ENCODE measurements at places on chromosomes 5 and 9.

- no peak for DNase-seq
Measured at GRCh38 chr9:94643176-94643575, 3.9 kb upstream of the FBP1 start.

DNA sequence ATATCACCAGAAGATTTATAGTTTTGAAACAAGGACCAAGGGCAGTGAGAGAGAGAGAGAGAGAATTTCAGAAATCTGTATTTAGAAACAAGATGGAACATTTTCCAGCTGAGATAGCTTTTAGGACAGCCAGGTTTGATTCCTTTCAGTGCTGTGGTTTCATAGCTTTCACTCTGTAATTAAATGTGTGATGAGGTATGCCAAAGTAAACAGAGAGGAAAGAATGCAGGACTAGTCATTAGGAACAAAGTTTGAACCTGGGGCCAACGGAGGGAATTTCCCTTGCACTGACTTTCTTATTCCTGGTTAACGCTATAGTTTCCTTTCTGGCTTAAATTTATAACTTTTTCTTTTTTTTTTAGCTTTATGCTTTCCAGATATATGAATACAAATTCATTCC, 10.0 kb upstream of the CCL28 start:
- no peak for DNase-seq

DNA sequence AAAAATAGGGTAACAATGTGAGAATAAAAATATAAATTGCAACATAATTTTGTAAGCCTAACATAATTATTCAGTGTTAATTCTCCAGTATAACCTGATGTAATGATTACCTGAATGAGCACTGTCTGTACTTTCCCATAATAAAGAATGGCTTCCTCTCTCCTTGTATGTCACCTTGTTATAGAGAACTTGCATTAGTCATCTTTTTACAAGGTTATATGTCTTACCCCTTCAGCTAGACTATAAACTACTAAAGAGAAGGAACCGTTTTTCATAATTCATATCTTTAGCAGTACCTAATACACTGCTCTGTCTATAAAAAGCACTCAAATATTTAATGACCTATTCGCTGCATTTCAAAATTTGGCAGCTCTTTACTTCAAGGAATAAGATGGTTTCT, 19.8 kb downstream of the STRBP start:
- DNase-seq = no peak

DNA sequence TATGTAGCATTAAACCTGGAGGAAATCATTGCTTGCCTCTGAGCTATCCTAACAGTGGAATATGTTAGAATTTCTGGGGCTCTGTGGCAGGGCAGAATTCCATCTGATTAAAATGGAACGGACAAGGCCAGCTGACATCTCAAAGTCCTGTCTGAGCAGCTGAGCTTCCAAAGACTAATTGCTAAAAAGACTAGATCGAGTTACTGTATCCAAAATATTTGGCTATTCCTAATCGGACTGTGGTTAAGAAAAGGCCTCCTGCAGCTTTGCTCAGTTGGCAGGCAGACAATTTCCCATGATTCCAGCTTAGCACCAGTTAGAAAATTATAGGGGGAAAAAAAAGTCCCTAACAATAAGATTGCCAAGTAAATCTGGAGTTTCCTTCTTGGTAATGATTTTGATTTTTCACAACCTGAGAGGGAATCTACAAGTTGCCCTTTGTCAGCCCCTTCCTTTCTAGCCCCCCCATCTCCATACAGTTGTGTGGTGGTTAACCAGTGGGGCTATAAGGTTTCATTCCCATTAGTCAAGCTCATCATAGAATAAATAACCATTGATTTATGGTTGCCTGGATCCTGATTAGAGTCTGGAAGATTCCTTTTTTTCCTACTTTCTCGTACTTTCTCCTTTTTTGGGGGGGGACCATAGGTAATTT, 26.4 kb downstream of the PTGR1 start:
- no peak for DNase-seq

DNA sequence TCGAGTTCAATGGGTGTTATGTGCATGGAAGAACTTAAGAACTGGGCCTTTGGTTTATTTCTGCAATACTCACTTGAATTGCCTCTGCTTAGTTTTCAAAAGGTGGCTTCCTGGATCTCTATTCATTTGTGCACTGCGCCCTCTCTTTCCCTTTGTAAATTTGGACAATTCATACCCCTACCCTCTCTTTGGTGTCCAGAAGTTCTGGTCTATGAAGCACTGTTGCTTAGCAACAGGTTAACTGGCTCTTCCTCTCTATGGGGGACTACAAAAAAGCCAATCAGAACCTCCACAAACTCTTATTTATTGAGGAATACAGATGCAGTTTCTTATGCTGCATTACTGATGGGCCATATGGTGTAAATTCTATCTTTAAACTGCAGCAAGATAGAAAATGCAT, 13.5 kb upstream of the FAM120A start:
- no peak for DNase-seq

- DNase-seq = no peak
Measured at GRCh38 chr5:59328709-59329296, 564.7 kb downstream of the PDE4D start.

DNA sequence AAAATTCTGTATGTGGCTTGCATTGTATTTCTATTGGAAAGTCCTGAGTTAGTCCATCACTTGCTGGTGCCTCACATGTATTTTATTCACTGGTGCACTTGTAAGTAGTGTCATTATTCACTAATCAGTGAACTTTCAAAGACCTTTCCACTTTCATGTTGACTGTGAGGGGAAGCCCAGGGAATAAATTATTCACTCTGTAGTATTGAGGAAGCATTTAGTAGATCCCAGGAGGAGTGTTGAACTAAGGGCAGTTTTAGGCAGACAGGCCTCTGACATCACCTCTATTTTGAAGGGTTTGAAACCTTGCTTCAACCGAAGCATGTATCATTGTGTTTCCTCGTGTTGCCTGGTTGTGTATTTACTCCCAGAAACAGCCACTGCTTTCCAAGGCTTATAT, 705.4 kb upstream of the RIOK2 start:
- DNase-seq = no peak

DNA sequence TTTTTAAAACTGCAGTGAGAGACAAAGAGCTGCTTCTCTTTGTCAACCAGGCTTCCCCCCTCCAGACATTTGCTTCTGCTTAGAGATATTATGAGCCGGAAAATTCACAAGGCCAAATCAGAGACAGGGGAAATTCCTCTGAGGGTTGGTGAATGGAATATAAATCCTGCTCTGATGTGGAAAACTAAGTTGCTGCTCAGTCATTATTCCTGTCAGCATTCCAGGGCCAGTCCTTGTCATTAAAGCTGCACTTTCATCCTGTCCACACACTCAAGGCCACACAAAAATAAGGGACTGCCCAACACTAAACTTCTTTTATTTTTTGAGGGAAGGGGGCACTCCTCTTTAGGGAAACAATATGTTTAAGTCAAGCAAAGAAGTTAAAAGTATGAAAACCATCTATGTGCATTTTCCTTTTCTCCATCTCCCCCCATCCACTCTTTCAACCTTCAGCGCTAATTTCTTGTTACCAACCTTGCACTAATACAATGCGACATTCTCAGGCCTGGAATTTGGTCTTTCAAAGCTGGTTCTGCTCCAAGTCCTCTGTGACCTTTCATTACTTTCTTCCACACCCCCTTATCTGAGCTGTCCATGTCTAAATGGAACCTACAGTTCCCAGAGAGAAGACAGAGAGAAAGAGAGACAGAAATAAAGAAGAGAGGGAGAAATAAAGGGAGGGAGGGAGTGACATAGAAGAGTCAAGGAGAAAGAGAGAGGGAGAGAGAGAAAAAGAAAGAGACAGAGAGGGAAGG, 118.9 kb upstream of the S1PR3 start:
- no peak for DNase-seq

DNA sequence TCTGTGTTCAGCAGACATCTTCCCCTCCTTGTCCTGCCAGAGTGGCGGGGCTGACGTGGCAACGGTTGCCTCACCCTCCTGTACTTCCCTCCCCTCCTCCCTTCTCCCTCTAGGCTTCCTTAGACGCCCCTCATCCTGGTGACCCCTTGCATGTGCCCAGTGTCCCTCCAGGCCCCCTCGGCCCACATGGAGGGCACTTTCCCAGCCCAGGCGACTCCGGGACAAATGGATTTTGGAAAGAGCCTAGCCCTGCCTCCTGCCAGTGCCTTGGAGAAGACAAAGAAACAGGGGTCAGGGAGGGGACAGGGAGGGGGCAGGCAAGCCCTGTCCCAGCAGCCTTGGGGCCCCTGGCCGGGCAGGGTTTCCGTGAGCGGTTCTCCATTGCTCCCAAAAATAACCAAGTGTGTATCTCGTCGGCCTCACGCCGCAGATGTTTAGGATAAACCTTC, 38.3 kb upstream of the NEURL1B start:
- no peak for DNase-seq

DNA sequence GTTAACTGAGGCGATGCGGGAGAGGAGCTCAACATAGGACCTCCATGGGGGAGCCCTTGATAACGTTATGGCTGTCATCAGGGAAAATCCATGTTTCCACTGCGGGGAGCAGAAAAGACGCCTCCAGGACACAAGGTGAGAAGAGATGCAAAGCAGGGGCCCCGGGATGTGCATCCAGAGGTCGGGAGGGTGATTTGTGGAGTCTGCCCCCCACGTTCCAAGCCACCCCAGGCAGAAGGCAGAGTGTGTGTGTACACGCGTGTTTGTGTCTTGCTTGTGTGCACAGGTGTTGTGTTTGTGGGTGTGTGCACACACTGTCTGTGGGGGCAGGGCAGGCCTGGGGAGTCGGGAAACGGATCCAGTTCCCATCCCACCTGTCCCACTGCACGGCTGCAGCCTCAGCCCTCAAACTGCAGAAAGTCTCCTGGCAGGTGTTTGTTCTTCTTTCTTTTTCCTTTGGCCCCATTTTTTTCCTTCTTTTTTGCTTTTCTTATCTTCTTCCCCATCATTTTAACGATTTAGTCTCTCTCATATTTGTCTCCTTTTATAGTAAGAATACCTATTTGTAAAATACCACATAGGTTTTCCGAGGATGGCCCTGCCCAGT, 17.4 kb upstream of the PLEKHG4B start:
- no peak for DNase-seq

GRCh38 chr9:21314152-21314551, 9.0 kb upstream of the IFNA5 start:
- DNase-seq = no peak

GRCh38 chr5:150522504-150523414, 14.8 kb downstream of the NDST1 start:
- DNase-seq = no peak

- no peak for DNase-seq
Measured at GRCh38 chr9:76415731-76416130, 21.5 kb upstream of the RFK start.

- DNase-seq = no peak
Measured at GRCh38 chr5:52010454-52010853, 627.2 kb downstream of the ISL1 start.

- no peak for DNase-seq
Measured at GRCh38 chr9:89010526-89011111, 19.4 kb downstream of the S1PR3 start.

- no peak for DNase-seq
Measured at GRCh38 chr9:34197756-34198711, 19.2 kb downstream of the UBAP1 start.

- DNase-seq = peak; percentile 54
Measured at GRCh38 chr9:130039528-130040147, 3.4 kb downstream of the FNBP1 start.

GRCh38 chr5:94853120-94853519, 234.7 kb downstream of the SLF1 start:
- no peak for DNase-seq

- no peak for DNase-seq
Measured at GRCh38 chr5:124007675-124008398, 495.9 kb downstream of the CSNK1G3 start.

GRCh38 chr5:112979723-112980122, 3.1 kb downstream of the DCP2 start:
- no peak for DNase-seq

DNA sequence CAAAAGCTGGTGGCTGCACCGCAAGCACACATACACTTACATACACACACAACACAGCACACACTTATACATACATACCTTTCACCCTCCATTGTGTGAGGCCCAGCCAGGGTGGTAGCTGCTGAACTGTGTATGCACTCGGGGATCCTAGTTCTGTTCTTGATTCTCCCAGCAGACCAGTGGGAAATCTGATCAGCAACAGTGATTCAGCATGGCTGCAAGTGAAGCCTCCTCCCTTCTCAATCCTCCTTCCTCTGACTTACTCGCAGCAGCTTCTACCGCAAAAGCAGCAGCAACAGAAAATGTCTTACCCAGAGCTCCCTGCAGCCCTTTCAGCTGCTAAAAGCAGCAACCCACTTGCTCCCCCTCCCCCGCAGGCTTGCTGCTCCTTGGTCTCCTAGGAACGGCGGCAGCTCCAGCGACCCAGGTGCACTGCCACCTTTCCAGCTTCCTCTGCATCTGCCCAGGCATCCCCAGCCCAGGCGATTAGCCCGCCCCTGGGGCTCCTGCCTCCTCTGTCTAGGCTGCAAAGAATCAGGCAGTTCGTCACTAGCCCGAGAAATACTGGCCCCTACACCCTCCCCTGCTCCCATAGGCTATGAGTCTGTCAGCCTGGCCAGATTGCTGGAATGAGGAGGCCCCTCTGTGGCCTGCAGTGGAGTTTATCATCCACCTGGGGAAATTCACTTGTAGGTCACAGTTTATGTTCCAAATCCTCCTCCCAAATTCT, at the start of gene KLHL3:
Gene KLHL3 (minus strand): TSS at position 535 of the 730 bp plus-strand sequence. CDS start 443 bp downstream, at position 92.
- peak; percentile 44 for DNase-seq

DNA sequence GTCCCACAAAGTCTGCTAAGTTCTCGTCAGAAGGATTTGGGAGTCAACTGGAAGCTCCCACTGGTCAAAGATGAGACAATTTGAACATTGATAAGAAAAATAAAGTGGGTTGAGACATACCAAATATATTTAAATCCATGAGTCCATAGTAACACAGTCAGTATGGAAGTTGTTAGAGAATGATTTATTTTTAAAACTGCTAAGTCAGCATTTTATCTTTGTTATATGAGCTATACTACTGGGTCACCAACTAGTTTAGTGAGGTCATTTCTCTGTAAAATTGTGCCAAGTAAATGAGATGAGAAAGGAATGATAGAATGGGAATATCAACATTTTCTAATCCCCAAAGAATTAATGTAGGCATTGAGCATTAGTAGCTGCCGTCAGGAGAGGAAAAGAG, 60.2 kb downstream of the UHRF2 start:
- no peak for DNase-seq

DNA sequence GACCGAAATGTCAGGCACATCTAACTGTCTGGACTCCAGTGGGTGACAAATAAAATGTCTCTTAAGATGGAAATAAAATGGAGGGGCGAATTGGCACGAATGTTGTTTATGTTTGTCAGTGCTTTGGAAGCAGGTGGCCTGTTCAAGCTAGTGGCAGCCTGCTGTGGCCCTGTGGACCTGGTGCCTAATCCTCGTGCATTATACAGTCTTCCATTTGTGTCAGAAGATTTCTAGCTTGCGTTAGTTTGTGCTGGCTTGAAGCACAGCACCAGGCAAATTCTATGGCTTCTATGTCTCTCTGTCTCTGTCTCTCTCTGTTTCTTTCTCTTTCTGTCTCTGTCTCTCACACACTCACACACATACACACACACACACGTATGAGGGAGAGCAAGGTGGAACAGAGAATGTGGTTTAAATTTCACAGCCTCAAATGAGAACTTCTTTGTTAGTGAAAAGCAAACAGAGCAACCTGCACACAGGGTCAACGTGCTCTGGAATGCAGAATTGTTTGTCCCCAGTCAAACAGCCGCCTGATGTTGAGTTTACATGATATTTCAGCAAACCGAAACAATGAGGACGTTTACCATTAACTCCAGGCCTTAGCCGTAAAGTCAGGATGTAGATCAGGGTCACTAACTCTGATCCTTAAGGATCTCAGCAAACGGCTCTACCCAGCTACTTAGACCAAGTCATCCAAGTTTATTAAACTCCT, 39.0 kb upstream of the CD180 start:
- DNase-seq = no peak

GRCh38 chr5:114940709-114941108, 229.0 kb downstream of the TRIM36 start:
- DNase-seq = no peak

- no peak for DNase-seq
Measured at GRCh38 chr5:6106756-6107155, 271.6 kb downstream of the MED10 start.
